ENCODE measurements at places on chromosomes 5 and 9.

GRCh38 chr5:174453690-174454089 is 270.7 kb upstream of the MSX2 start:
- no peak for DNase-seq

DNA sequence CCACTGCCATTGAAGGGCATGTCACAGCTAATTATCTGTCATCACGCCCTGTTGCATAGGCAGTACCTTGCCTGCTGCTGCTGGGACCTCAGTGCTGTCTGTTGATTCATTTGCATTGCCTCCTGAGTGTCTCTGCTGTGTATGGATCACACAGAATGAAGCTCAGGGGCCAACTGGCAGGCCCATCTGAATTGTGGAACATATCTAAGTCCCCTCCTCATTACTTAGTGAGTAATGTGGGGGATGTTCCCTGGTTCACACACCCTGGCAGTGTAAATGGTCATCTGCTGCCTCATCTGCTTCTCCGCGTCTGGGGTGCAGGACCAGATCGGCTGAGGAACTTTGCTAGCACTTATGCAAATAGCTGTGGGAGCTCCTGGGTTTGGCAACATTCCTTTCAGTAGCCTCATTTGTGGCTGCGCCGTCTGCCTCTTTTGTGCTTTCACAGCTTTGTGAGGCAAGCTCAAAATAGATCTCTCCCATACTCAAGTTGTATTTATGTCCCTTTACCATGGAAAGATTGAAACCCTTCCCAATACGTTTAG is 25.4 kb downstream of the TYRP1 start:
- no peak for DNase-seq

GRCh38 chr5:39543335-39543734 is 118.6 kb upstream of the DAB2 start:
- no peak for DNase-seq

DNA sequence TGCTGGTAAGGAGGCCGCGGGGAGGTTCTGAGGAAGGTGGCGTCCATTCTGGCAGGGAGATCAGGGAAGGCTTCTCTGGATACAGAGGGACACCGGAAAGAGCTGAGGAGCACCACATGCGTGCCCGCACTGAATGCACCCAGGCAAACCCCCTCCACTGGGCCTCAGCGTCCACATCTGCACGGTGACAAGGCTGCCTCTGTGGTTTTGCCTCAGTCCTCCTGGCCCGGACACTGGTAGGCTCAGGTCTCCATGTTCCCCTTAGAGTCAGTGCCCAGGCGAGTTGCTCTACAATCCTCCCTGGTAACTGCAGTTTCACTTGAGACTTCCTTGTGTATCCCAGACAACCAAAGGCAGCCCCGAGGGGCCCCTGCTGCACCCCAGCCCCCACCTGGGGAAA is 173.3 kb downstream of the MELK start:
- no peak for DNase-seq

DNA sequence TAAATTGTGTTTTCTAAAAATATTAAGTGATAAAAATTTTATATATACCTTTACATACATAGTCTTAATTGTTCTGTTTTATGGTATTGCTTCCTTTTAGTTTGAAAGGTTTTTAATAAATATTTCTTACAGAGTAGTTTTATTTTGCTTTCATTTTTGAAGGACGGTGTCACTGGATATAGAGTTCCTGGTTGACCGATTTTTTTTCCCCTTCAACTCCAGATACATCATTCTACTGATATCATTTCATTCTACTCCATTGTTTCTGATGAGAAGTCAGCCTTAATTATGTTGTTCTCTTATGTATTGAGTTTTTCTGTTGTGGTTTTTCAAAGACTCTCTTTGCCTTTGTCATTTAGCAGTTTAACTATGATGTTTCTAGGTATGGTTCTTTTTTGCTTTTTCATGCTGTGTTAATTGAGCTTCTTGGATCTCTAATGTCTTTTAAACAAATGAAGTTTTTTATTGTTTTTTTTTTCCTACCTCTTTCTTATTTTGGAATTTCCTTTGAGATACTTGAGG is 30.4 kb downstream of the MTREX start:
- no peak for DNase-seq

GRCh38 chr5:110371725-110372041 is 354.8 kb downstream of the TMEM232 start:
- DNase-seq = no peak

GRCh38 chr5:175659546-175660253 is 1.8 kb downstream of the HRH2 start:
- no peak for DNase-seq

GRCh38 chr5:172556262-172556661 is 84.8 kb upstream of the NEURL1B start:
- no peak for DNase-seq
